ENCODE measurements at places on chromosomes 5 and 9.

DNA sequence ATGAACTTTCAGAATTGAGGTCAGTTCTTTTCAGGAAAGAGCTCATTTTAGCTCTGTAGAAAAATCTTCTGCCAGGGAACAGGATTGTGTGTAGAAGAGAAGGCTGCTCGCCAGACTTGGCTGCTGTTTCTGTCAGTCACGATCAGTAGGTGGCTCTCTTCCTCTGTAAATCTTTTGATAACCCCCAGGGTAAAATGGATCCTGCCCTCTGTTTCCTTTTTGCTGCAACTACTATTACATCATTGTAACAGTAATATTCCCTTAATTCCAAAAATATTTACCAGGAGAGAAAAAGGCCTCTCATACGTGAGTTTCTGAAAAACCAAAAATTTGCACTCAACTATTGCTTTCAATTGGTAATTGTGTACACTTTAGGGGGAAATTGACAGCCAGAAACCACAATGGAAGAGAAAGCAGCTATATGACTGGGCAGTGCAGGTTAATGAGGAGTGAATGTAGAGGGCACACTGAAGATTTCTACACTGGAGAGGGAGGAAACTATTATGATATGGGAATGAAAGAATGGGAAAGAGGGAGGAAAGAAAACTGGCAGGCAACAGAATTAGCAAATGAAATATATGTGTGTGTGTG lies 12.3 kb downstream of the IFNA21 start:
- peak; percentile 11 for DNase-seq

DNA sequence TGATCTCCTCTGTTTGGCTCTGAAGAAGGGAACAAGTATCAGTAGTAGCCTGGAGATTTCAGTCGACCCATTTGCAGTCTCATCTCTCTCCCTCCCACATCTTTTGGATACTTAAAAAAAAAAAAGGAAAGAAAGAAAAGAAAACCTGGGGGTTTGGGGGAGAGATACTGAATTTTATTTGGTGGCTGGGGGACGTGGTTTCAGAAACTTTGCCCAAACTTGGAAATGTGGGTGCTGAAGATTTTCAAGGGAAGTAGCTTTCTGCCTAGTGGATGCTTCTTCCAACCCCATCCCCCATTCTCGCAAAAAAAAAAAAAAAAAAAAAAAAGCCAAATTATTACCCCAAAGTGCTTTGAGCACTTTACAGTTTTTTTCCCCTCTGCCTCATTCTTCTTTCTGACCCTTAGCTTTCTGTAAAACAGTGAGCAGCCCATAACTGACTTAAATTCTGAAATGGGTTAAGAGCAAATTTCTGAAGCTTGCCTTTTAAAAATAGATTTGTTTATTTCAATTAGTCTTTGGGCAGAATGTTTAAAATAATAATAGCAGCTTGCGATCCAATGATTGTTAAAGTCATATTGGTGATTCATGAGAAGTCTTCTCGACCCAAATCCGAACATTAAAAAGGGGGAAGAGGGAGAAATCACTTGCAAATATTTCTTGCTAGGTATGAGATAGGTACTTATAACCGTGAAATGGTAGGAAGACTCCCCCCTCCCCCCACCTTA lies 894 bp downstream of the FST start:
- no peak for DNase-seq

DNA sequence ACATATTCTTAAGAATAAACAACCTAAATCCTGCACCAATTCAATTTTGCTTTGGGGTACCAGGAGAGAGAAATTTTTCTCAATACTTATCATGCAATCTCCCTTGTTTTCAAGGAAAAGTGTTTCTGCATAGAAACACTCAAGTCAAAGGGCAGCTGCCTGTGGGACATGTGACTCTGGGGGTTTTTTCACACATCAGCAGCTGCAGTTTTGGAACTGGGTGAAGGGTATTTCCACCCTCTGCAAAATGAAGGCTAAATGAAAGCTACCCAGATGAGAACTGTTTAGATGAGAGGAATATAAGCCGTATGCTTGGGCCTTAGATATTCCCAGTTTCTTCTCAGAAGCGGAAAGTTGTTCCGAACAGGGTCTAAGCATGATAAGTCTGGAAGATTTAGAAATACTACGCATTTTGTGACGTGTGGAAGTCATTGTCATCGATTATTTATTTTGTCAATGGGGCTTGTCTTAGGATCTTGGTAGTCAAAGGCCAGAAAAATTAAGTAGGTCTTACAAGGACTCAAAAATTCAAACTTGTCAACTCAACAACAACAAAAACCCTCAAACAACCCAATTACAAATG lies 64.3 kb upstream of the BOD1 start:
- no peak for DNase-seq

GRCh38 chr5:56129288-56129687 lies 103.8 kb downstream of the ANKRD55 start:
- DNase-seq = no peak

DNA sequence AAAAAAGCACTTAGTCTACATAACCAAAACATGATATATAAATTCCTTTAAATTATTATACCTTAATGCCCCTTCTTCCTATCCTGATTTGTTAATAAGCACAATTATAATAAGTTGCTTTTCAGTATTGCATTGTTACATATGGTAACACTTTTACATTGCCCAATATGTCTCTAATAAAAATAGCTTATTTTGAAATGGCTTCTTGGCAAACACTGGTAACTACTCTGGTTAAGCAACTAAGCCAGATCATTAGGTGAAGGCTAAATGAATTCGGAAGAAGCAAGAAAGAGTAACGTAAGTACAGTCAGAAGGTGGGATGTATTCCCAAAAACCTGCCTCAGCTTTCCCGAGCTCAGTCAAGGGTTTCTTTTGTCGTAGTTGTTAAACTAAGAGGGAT lies 85.3 kb downstream of the TTC39B start:
- DNase-seq = no peak

GRCh38 chr9:105968811-105969466 lies 274.6 kb downstream of the TMEM38B start:
- no peak for DNase-seq

DNA sequence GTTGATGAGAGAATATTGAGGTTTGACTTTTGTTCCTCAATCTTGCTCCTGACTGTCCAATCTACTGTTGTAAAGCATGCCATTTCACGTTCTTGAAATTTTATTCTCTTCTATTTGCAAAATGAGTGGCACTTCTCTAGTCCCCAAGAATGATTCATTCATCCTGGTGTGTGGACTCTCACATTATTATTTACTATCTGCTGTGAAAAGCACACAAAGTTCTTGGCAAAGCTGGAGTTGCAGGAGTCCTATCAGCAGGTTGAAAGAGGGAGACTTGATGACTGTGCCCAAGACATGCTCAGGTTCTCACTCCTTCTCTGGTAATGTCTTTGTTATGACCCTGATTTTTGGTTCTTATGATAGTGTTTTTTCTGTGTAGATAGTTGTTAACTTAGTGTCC lies 382.6 kb downstream of the DMRTA1 start:
- DNase-seq = no peak

DNA sequence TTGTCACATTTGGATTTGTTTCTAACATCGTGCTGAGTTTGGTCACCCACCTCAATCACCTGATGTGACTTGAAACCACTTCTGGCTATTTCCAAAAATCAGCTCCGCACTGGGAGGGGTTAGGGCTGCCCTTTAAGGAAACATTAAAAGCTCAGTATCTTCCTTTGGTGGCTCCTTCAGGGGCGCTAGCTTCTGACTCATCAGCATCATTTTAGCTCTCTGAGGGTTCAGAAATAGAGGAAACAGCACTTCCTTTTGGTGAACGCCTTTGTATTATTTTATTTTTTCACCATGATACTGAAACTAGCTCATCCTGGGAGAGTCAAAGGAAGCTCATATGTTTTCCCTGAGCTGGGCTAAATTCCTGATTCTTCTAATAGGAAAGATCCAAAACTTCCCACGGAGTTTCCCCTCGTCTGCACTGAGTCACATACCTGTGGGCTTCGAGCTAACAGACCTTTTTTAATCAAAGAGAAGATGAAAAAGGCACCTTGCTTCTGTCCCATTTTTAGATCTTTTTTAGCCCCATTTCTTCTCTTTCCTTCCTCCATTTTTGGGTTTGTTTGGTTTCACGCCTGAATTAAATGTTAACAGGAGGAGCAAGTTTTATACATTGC lies 48.2 kb downstream of the ROPN1L start:
- DNase-seq = no peak

DNA sequence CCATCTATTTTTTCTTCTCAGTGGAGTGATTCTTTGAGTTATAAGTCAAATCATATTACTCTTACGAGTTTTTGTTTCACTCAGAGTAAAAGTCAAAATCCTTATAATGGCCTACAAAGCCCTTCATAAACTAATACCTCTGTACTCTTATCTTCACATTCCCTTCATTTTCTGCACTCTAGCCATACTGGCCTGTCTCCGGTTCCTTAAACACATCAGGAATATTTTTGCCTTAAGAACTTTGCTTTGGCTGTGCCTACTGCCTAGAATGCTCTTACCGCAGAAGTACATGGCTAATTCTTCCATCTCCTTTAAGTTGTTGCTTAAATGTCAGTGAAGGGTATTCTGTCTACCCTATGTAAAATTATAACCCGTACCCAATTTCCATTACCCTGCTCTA lies 132.9 kb upstream of the GRHPR start:
- no peak for DNase-seq

Measured in fibroblast of upper back skin (primary cell).